ENCODE measurements at places on chromosomes 3 and 15. TPM values are rescaled to one million over a fixed set of nuclear protein-coding genes. Genes with fewer than 3 reads are reported as not detected.

PIGZ gene
- total RNA-seq, result 1.7 TPM

DOCK3 gene
- total RNA-seq, result 0.28 TPM

CHMP2B gene
- 102 TPM for total RNA-seq

MUSTN1 gene
- total RNA-seq, result 0.14 TPM

TAGLN3 gene
- total RNA-seq, result not detected

DNAH12 gene
- total RNA-seq, result 0.18 TPM

BMF gene
- total RNA-seq, result 2.4 TPM

CKMT1A gene
- total RNA-seq, result 2.8 TPM

TGM5 gene
- not detected for total RNA-seq

BOC gene
- 5.3 TPM for total RNA-seq

LINGO1 gene
- 11.1 TPM for total RNA-seq

SLC2A2 gene
- not detected for total RNA-seq

NR1I2 gene
- total RNA-seq, result not detected

CDV3 gene
- 144 TPM for total RNA-seq

MEIS2 gene
- total RNA-seq, result 9.8 TPM

GRIP2 gene
- total RNA-seq, result 1.5 TPM

NMNAT3 gene
- total RNA-seq, result 1.7 TPM

STARD9 gene
- 1.2 TPM for total RNA-seq

GALNT15 gene
- 0.05 TPM for total RNA-seq

ST8SIA2 gene
- 0.37 TPM for total RNA-seq
